Gastroesophageal sphincter (tissue), 4 donors: ENCODE measurements at places on chromosomes 1 and 21.
A peak's percentile ranks its signal among the peaks of the same experiment; 100 is the strongest.

DNA sequence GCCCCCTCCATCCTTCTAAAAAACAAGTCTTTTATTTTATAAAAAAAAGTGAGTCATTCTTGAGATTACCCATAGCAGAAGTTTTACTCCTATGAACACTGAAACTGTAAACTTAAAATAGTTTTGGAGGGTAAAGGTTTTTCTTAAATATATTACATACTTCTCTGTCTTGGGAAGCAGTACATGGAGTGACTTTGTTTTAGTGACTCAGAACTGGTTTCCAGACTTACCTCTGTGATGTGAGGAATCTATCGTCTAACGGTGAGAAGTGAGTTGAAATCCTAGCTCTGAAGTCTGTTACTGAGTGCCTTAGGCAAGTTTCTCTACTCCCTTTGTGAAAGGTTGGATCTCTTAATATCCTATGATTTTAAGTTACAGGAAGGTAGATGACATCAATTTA, 176.3 kb upstream of the POU3F1 start:
- no peak for ATAC-seq

- no peak for ATAC-seq
Observed at GRCh38 chr1:161730050-161730564, 8.8 kb downstream of the FCRLB start.

DNA sequence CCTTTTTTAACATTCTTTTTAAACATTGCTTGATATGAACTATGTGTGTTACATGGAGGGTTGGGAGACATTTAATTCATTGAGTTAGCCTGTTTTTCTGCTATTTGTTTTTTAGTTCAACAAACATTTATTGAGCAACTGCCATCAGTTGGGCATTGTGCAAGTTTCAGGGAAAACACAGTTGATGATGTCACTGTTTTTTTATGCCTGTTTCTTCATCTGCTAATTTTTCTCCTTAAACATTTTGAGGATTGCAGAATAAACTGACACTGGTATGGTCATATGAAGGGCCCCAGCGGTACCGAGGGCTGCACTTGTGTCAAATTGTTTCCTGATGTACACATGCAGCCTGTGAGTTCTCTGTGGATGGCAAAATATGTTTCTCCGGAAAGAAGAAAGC, 253.0 kb downstream of the FGGY start:
- peak; percentile 80 for ATAC-seq

DNA sequence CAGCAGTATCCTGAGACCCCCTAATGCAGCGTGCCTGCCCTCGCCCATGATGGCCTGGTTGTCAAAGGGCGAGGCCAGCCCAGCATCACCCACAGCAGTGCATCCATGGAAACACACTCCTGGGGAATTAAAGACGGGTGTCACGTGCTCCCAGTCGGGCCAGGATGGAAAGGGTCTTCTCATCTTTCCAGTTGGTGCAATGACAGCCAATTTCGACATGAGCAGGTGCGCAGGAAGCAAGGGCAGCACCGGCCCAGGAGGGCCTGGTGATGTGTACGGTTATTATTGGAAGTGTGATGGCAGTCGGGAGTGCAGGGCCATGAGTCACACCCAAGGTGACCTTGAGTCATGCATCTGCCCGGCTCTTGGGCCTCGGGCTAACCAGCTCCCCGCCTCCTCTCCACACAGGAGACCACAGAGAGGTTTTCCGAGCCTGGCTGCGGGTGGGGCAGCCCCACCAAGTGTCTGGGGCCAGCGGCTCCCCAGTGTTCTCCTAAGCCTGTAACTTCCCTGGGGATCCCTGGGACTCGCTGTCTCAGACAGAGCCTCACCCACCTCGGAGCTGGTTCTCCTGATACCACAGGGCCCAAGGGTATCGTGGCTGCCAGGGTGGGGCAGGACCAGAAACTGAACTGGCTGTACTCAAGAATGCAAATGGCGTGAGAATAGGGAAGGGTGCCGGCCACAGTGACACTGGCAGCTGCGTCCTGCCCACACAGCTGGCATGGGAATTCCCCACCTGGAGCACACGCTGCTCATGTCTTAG, 119.8 kb downstream of the SIK1 start:
- no peak for ATAC-seq

DNA sequence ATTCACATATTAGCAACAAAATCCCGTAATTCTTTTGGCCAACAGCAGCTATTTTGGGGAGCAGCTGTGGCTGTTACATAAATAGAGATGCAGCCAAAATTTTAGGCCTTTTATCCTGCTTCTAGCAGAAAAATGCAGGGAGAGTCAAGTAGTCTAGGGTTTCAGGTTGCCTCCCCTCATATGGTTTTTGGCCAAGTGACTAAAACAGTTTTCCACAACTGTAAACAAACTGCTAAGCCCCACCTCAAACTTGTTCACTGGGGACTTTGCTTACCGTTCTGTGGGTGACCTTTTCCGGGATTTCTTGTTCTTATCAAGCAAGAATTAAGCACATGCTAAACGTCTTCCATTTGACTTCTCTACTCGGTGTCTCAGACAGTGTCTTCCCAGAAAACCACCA, 133.4 kb downstream of the EDEM3 start:
- ATAC-seq = peak; percentile 58

DNA sequence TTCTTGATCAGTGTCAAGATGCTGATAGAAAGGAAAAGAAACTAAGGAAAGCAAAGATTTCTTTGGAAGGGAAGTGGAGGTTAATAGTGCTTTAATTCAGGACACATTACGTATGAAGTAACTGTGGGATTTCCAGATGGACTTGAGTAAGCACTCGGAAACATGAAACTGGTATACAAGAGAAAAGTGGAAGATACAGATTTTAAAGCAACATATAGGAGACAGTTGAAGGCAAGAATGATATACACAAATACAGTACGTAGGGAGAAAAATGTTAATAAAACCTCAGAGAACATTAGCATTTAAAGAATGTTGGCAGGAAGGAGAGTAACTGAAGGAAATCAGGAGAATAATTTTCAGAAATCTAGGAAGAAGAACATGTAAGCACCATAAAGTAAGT, 730.9 kb upstream of the ADGRL2 start:
- no peak for ATAC-seq

GRCh38 chr1:225767634-225768540, 9.7 kb upstream of the SRP9 start:
- peak; percentile 39 for ATAC-seq

GRCh38 chr1:36458910-36459309, 5.3 kb downstream of the MRPS15 start:
- no peak for ATAC-seq

DNA sequence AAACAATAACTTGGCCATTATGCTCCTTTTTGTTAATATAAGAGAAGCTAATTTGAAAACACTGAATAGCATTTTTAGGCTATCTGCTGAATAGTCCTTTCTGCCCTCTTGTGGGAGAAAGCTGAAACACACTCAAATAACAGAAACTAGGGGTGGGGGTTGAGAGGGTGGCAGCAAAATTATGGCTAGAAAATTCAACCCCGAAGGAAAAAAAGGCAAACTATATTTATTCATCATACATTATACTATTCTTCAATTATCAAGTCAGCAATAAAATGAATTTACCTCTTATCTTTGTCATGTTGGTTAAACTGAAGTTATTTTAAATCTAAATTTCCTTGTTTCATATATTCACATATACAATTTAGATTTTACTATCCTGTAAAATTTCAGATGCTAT, 255.9 kb downstream of the FAF1 start:
- no peak for ATAC-seq

GRCh38 chr1:156768610-156769295, 1.4 kb downstream of the PRCC start:
- no peak for ATAC-seq

- no peak for ATAC-seq
Observed at GRCh38 chr1:119697598-119697997, 14.1 kb upstream of the PHGDH start.

- no peak for ATAC-seq
Observed at GRCh38 chr1:28832966-28833365, 21.0 kb downstream of the OPRD1 start.

DNA sequence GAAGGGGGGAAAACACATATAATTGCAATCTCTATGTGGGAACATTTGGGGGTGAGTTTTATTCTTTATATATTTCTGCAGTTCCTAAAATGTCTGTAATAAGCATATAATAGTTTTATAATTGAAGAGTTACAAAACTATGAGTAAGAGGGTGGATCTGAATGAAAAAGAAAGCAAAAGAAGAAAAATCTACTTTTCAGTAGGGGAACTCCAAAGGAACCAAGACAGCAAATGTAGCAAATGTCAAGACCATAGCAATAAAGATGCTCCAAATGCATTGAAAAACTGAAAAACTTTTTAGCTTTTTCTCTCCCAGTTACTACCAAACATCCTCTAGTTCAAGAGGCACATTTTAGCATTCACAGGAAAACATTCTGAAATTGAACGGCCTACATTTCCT, 434.8 kb downstream of the LMO4 start:
- no peak for ATAC-seq

DNA sequence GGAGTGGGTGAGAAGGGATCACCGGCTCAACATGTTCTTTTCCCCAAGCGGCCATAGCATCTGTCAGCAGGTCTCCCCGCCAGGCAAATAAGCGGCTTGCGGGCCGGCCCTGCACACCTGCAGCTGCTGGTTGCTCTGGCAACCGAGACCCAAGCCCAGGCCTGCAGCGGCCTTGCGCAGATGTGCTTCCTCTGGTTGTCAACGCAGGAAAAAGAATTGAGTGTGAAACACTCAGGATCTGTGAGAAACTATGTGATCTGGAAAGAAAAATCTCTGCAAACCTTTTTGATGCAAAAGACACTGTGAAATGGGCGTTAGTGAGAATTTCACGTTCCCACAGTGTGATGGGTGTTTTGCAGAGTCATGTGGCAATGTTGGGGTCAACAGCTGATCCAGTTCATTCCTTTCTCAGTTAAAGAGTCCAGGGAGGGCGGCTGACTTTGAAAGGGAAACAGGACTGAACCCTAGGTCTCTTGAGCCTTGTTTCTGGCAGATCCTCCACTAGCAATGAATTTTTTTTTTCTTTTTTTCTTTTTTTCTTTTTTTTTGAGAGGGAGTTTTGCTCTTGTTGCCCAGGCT, 28.4 kb downstream of the TOMM20 start:
- ATAC-seq = peak; percentile 35

DNA sequence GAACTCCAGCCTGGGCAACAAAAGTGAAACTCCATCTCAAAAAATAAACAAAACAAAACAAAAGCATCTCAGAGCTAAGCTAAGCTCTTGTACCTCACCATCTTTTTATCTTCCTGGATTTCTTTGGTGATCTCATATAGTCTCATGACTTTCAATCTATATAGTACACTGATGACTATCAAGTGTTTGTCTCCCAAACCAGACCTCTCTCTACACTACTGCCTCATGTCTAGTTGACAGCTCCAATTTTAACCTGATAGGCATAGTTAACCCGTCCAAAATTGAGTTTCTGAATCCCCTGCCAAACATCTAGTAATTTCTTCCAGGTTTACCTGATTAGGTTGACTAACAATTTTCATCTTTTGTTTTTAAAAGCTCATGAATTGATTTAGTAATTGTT, 151.7 kb downstream of the COP1 start:
- ATAC-seq = no peak

DNA sequence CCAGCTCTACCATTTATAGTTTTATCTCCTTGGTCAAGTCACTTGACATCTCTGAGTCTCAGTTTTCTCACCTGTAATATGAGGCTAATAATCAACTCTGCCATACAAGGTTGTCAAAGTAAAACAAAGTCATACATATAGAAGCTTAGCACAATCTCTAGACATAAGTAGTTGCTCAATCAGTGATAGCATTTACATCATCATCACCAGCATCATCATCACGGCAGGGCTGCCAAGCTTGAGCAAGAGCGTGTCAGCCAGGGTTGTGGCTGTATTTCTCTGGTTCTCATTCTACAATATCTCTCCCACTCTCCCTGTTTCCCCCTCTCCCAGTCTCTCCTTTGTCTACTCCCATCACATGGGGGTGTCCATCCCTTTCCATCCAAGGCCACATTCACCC, 41.7 kb upstream of the COA6 start:
- no peak for ATAC-seq

DNA sequence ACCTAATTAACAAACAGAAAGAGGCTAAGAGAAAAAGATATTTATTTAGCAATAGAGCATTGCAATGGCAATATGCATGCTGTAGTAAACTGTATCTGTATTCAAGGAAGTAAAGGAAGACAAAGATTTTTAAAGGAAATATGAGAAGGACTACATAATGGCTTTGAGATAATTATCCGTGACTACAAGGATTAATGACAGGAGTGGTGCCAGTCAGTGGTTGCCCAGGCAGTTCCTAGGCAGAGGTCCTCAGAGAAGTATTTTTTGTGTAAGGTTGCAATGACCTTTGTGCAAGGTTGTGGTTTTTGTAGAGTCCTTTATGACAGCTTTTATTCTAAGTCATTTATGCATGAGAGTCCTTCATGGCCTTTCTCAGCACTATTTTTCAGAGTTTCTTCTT, 711.1 kb upstream of the CHRM3 start:
- no peak for ATAC-seq

DNA sequence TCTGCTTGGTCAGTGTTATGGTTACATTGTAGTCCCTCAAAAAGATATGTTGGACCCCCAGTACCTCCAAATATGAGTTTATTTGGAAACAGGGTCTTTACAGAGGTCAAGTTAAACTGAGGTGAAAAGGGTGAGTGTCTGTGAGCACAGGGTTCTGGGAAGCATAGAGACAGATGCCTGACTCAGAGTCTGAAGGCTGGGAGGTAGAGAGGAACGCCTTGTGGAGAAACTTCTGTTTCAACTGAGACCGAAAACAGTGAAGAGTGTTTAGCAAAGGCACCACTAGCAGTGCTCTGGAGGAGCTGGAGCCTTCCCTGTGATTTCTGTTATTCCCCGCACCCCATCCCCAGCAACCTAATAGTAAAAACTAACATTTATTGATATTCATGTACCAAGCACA, 65.2 kb upstream of the LRRC8D start:
- no peak for ATAC-seq

DNA sequence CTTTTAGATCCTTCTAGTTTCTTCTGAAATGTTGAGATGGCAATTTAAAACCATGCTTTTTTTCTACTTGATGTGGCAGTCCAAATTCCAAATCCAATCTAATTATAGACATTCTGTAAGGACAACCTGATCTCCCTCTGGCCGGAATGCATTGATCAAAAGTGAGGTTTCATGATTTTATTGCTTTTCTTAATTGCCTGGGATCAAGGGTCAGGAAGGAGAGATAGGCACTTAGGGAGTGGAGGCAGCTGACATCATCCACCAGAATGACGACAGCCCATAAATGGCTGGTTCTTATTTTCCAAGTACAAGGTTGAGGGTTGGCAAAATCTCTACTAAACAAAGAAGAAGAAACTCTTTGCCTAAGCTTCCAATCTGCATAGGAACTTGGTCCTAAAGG, 46.4 kb upstream of the SCCPDH start:
- ATAC-seq = no peak

GRCh38 chr1:213389061-213389581, 338.1 kb downstream of the RPS6KC1 start:
- ATAC-seq = no peak

GRCh38 chr1:30783256-30783915, 25.8 kb upstream of the LAPTM5 start:
- ATAC-seq = no peak

DNA sequence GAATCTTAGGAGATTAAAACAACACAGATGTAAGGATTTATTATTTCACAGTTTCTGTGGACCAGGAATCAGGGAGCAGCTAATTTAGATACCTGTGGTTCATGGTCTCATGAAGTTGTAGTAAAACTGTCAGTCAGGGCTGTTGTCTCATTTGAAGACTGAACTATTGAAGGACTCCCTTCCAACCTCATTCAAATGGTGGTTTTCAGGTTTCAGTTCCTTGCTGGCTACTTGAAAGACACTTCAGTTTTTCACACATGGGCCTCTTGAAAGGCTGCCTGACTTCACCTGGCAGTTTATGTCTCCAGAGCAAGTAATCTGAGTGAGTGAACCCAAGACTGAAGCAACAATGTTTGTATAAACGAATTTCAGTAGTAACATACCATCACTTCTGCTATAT, 915.9 kb downstream of the PLA2G4A start:
- no peak for ATAC-seq
